NCI-H1436 treated with DMSO at 0.1 percent for 48 hours (cell line): ENCODE measurements at places on chromosomes 13 and 19.

DNA sequence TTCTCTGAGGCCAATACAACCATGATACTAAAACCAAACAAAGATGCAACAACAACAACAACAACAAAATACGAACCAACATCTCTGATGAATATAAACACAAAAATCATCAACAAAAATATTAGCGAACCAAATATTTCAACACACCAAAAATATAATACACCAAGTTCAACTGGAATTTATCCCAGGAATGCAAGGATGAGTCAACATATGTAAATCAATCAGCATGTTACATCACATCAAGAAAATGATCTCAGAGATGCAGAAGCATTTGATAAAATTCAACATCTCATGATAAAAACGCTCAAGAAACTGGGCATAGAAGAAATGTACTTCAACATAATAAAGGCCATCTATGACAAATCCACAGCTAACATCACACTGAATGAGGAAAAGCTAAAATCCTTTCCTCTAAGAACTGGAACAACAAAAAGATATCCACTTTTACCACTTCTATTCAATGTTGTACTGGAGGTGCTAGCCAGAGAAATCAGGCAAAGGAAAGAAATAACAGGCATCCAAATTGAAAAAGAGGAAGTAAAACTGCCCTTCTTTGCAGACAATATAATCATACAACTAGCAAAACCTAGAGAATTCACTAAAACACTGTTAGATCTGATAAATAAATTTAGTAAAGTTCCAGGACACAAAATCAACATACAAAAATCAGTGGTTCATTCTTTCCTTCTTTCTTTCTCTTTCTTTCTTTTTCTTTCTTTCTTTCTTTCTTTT lies 2448.7 kb upstream of the PCDH20 start:
- DNase-seq = no peak

DNA sequence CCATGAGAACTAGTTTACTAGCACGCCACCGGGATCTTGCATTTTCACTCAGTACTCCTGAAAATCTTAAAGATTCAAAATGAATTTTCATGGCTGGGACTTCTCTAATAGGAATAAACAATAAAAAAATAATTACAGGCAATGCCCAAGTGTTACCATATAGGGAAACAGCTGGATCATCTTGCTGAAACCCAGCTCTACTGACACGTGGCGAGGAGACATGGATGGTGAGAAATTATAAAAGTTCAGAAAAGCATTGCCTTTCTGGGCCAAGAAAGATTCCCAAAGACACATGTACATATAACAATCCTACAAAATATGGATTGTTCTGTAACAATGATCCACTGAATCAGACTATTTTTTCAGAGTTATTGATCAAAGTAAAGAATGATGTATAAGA lies 209.3 kb downstream of the RGCC start:
- no peak for DNase-seq

DNA sequence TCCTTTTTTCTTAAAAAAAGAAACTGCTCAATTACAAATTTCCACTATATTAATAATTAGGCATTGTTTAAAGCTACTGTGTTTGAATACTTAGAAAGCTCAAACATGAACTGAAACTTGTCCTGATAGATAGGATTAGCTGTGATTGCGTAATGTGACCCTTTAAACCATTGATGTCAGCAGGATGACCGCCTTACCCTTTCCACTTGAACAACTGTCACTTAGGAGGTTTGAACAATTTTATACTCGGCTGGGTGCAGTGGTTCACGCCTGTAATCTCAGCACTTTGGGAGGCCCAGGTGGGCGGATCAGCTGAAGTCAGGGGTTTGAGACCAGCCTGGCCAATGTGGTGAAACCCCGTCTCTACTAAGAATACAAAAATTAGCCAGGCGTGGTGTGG lies 2.9 kb downstream of the LAMP1 start:
- DNase-seq = no peak

DNA sequence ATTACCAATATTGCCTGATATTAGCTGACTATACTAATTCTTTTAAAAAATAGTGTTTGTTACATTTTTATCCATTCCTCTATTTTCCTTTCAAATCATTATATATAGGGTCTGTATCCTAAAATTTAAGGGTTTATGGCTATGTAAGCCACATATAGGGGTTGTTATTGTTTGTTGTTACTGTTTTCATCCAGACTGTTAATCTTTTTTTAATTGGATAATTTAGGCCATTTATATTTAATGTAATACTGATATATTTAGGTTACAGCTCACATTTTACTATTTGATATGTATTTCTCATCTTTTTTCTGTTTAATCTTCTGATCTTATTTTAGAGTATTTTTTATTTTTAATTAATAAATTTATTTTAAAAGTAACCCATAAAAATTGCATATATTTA lies 487.1 kb upstream of the SGCG start:
- DNase-seq = no peak

- DNase-seq = no peak
Measured at GRCh38 chr13:37364007-37364406, 234.6 kb downstream of the POSTN start.

DNA sequence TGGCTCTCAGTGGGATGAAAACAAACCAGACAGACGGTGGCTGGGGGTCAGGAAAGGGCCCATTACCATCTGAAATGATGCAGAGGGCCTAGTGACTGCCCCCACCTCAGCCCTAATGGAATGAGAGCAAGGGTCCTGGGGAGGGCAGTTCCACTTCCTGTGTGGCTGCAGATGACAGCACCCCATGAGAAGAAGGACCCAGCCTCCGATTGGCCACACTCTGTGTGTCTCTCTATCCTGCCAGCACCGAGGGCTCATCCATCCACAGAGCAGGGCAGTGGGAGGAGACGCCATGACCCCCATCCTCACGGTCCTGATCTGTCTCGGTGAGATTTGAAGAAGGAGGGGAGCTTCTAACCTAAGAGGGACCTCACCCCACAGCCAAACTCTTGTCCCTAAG lies 498 bp downstream of the LILRB1 start:
- no peak for DNase-seq
